Ecto neural progenitor cell (in vitro differentiated cells): ENCODE measurements at places on chromosomes 12 and 14.

GRCh38 chr14:84036840-84037239, 1493.1 kb upstream of the FLRT2 start:
- no peak for DNase-seq

DNA sequence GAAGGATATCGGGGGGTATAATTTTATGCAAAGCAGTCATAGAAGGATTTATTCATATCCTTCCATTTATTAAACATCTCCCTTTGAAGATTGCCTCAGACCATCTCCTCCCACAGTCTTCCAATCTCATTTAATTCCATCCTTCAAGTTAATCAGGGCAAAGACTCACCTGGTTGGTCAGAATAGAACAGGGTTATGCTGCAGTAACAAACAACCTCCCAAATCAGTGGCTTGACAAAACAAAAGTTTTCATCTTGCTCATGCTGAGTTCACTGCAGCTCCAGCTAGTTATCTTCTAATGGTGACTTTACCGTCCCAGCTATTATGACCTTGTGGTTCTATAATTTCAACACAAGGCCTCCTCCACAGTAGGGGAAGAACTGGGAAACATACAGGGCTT, 48.8 kb upstream of the MTERF2 start:
- no peak for DNase-seq

DNA sequence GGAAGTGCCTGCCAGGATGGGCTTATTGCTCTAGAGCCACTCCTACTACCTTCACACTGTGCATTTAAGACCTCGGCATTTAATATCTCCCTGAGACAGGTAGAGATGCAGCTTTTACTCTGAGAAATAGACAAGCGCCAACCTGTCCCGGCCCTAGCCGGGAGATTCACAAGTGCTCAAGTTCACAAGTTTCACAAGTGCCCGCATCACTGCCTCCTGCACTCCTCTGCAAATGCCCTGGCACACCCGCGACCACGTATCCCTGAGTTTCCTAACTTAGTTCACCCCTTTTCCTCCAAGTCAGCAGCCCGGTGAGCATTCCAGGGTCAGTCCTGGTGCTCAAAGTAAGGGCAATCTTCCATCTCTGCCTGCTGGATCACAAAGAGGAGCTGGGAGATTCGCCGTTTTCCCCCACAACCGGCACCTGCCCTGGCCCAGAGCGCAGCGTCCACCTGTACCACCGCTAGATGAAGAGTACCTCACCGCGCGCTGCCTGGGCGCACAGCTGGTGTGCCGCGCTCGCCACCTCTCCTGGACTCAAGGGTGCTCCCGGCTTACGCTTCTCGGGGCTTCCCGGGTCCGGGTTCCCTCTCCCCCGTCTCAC, 5.0 kb upstream of the SLC38A4 start:
- peak; percentile 64 for DNase-seq

- no peak for DNase-seq
Observed at GRCh38 chr14:99539491-99539890, 58.3 kb downstream of the CCNK start.

DNA sequence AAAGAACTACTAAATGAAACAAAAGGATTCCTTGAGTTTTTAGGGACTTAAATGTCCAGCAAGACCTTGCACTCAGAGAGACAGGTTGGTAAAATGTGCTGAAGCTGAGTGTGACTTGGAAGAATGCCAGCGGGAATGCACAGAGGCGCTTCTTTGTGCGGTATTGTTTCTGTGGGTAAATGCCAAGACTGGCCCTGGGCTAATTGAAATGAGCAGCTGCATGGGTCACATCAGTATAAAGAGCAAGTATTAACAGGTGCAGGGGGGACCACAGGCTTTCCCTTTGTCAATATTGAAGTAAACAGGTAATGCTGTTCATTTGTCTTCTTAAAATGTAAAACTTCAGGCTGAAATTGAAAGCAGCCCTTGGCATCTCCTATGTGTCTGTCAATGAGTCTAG, 74.3 kb downstream of the LMO3 start:
- DNase-seq: no peak

- DNase-seq: no peak
Observed at GRCh38 chr12:793037-793436, 40.7 kb downstream of the WNK1 start.
